ENCODE measurements at places on chromosomes 2 and 18. TPM values are rescaled to one million over a fixed set of nuclear protein-coding genes. Genes with fewer than 3 reads are reported as not detected.
A peak's percentile ranks its signal among the peaks of the same experiment; 100 is the strongest.

POTEC gene
- not detected for total RNA-seq

CHRNG gene
- total RNA-seq, result not detected

ABCG5 gene
- not detected for total RNA-seq

NGEF gene
- total RNA-seq, result 0.09 TPM

IL1RN gene
- not detected for total RNA-seq

HOXD9 gene
- not detected for total RNA-seq

ALK gene
- total RNA-seq, result not detected

UPP2 gene
- not detected for total RNA-seq

REL gene
- 25.1 TPM for total RNA-seq

- no peak overlapping the region for H3K4me3 ChIP-seq
- no peaks in the 10 kb centered on the region for H3K27me3 ChIP-seq
- H3K4me1 ChIP-seq, result no peaks in the 10 kb centered on the region
- H3K36me3 ChIP-seq, result no peaks in the 10 kb centered on the region
These were observed 751.3 kb upstream of the POU3F3 start for GRCh38 chr2:104102615-104103014.

- H3K27me3 ChIP-seq, result peaks cover 8% of the 10 kb centered on the region
- DNase-seq, result no peak
- no peak overlapping the region for H3K4me3 ChIP-seq
- H3K27ac ChIP-seq, result no peak overlapping the region
These were observed 2.4 kb upstream of the ANTXR1 start for GRCh38 chr2:69010437-69011194.

GRCh38 chr2:86750240-86750839 is 30.2 kb downstream of the RMND5A start:
- H3K4me3 ChIP-seq, result no peak overlapping the region
- no peaks in the 10 kb centered on the region for H3K4me1 ChIP-seq
- H3K27ac ChIP-seq, result no peak overlapping the region
- no peaks in the 10 kb centered on the region for H3K27me3 ChIP-seq

DNA sequence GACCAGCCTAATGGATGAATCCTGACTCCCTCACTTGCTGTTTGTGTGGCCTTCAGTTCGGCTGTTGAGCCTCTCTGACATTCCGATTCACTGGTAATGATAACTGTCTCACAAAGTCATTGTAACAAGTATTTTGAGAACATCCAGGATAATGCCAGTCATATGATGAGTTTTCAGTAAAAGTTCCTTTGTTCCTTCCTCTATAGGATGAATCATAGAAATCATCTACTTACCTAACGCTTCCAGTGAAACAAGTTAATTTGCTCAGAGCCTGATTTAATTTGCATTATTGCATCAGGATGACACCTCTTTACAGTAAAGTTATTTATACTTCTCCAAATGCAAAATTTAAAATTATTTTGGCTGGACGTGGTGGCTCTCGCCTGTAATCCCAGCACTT is 32.0 kb downstream of the RAB31 start:
- no peak overlapping the region for H3K4me3 ChIP-seq
- H3K4me1 ChIP-seq, result no peaks in the 10 kb centered on the region
- no peaks in the 10 kb centered on the region for H3K36me3 ChIP-seq
- no peak overlapping the region for H3K27ac ChIP-seq
- no peak for DNase-seq
- peaks cover 35% of the 10 kb centered on the region for H3K27me3 ChIP-seq

- no peak overlapping the region for H3K27ac ChIP-seq
- no peak overlapping the region for H3K4me3 ChIP-seq
- no peaks in the 10 kb centered on the region for H3K4me1 ChIP-seq
- no peaks in the 10 kb centered on the region for H3K36me3 ChIP-seq
These were observed 139.0 kb upstream of the LINC00305 start for GRCh38 chr18:64287926-64288325.

GRCh38 chr2:174570318-174570958 is 27.2 kb downstream of the WIPF1 start:
- no peak for DNase-seq
- no peak overlapping the region for H3K27ac ChIP-seq
- no peaks in the 10 kb centered on the region for H3K4me1 ChIP-seq
- no peaks in the 10 kb centered on the region for H3K27me3 ChIP-seq

GRCh38 chr2:85652056-85652455 is 15.9 kb downstream of the SFTPB start:
- H3K4me3 ChIP-seq, result no peak overlapping the region
- peaks cover 63% of the 10 kb centered on the region for H3K36me3 ChIP-seq
- no peaks in the 10 kb centered on the region for H3K27me3 ChIP-seq
- H3K27ac ChIP-seq, result no peak overlapping the region
- H3K4me1 ChIP-seq, result no peaks in the 10 kb centered on the region

DNA sequence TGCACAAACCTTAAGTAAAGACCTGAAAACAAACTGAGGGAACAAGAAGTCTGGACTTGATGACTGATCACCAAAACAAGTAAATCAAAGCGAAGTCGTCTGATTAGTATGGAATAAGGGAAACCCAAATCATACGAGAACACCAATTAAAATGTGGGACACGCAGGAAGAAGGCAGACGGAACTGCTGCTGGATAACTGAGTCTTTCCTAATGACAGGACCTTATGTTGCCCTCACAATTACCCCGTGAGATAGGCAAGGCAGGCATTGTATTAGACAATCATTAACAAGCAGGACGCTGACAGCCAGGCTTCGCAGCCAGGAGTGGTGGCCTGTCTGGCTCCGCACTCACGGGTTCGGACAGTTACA is 614 bp upstream of the COQ10B start:
- peaks cover 12% of the 10 kb centered on the region for H3K4me1 ChIP-seq
- H3K4me3 ChIP-seq, result peak overlapping the region; percentile 90
- no peak for DNase-seq
- peak overlapping the region; percentile 100 for H3K27ac ChIP-seq
- no peaks in the 10 kb centered on the region for H3K36me3 ChIP-seq

GRCh38 chr2:177124371-177124770 is 88.2 kb upstream of the HNRNPA3 start:
- H3K4me1 ChIP-seq, result no peaks in the 10 kb centered on the region
- H3K27ac ChIP-seq, result no peak overlapping the region
- no peak for DNase-seq
- no peak overlapping the region for H3K4me3 ChIP-seq
- H3K27me3 ChIP-seq, result peaks cover 5% of the 10 kb centered on the region
- no peaks in the 10 kb centered on the region for H3K36me3 ChIP-seq

GRCh38 chr2:120257522-120257921 is 4.9 kb downstream of the RALB start:
- DNase-seq, result no peak
- no peaks in the 10 kb centered on the region for H3K36me3 ChIP-seq
- no peak overlapping the region for H3K4me3 ChIP-seq
- H3K4me1 ChIP-seq, result peaks cover 26% of the 10 kb centered on the region
- H3K27ac ChIP-seq, result no peak overlapping the region
- H3K27me3 ChIP-seq, result no peaks in the 10 kb centered on the region

- no peaks in the 10 kb centered on the region for H3K27me3 ChIP-seq
- H3K27ac ChIP-seq, result no peak overlapping the region
- peaks cover 11% of the 10 kb centered on the region for H3K4me1 ChIP-seq
- no peak for DNase-seq
- H3K4me3 ChIP-seq, result no peak overlapping the region
These were observed 156.1 kb downstream of the FAM210A start for GRCh38 chr18:13570216-13570615.

DNA sequence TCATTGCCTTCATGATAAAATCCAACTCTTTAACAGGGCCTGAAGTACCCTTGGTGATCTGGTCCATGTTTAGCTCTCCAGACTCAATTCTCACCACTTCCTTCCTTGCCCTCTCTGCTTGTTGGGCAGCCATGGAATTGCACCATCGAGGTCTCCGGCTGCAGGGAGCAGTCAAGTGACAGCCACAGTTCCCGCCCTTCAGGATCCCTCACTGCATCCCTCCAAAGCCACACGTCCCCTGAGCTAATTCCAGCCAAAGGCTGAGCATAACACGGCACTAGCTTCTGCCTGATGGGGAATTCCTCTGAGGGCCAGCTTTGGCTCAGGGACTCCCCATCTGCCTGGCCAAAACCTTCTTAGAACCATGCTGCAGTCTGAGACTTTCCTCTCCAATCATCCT is 47.4 kb upstream of the SLC1A4 start:
- no peaks in the 10 kb centered on the region for H3K27me3 ChIP-seq
- H3K27ac ChIP-seq, result no peak overlapping the region
- no peak for DNase-seq
- H3K4me3 ChIP-seq, result no peak overlapping the region
- H3K4me1 ChIP-seq, result peaks cover 12% of the 10 kb centered on the region
- no peaks in the 10 kb centered on the region for H3K36me3 ChIP-seq

- H3K27me3 ChIP-seq, result no peaks in the 10 kb centered on the region
- no peaks in the 10 kb centered on the region for H3K4me1 ChIP-seq
- H3K4me3 ChIP-seq, result no peak overlapping the region
- H3K36me3 ChIP-seq, result peaks cover 37% of the 10 kb centered on the region
- H3K27ac ChIP-seq, result no peak overlapping the region
- no peak for DNase-seq
These were observed 72.9 kb upstream of the RBM44 start for GRCh38 chr2:237725661-237726060.

GRCh38 chr2:95374029-95374428 is 28.5 kb upstream of the FAHD2A start:
- no peak for DNase-seq
- H3K36me3 ChIP-seq, result no peaks in the 10 kb centered on the region
- peaks cover 12% of the 10 kb centered on the region for H3K4me1 ChIP-seq
- no peaks in the 10 kb centered on the region for H3K27me3 ChIP-seq
- no peak overlapping the region for H3K27ac ChIP-seq

DNA sequence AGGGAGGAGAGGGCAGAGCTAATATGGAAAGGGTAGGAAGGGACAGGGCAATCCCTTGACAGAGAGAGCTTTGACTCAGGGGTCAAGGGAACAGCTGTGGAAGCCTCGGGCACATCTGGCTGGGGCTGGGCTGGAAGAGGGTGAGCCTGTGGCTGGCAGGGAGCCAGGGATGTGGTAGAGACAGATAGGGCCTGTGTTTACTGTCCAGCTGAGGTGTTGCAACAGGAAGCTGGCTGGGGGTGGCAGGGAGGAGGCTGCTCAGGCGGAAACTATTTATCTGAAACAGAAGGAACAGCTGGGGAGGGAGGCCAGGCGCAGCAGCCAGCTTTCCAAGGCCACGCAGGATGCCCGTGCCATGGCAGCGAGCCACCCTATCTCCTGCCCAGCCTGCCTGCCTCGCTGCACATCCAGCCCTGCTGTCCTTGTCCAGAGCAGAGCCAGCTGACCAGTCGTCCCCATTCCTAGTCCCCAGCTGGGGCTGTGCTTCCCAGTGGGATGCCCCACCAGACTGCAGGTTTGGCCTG is 264.7 kb downstream of the CYP26B1 start:
- no peak overlapping the region for H3K4me3 ChIP-seq
- DNase-seq, result no peak
- no peaks in the 10 kb centered on the region for H3K36me3 ChIP-seq

- H3K36me3 ChIP-seq, result no peaks in the 10 kb centered on the region
- no peak overlapping the region for H3K4me3 ChIP-seq
- no peak for DNase-seq
- no peak overlapping the region for H3K27ac ChIP-seq
- H3K27me3 ChIP-seq, result no peaks in the 10 kb centered on the region
These were observed 199.0 kb downstream of the LRP1B start for GRCh38 chr2:141931797-141932196.

DNA sequence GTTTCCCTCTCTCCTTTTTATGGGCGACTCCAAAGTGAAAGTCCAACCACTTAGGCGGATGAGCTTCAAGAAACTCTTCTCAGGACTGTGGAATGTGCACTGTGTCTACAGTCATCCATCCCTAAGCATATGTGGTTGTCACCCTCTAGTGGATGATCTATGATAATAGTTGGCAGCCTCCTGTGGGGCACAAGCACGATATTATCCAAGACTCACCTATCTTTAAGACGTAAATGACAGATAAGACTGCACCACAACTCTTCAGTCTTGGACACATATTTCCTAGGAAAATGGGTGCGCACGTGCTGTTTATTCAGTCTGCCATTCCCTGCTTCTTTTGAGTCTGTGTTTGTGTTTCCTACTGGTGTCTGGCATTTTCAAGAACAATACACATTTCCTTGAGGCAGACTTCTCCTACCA is 145.5 kb upstream of the CTAGE1 start:
- H3K4me1 ChIP-seq, result peaks cover 15% of the 10 kb centered on the region
- no peak for DNase-seq
- H3K27me3 ChIP-seq, result peaks cover 17% of the 10 kb centered on the region
- no peak overlapping the region for H3K4me3 ChIP-seq
- no peak overlapping the region for H3K27ac ChIP-seq

DNA sequence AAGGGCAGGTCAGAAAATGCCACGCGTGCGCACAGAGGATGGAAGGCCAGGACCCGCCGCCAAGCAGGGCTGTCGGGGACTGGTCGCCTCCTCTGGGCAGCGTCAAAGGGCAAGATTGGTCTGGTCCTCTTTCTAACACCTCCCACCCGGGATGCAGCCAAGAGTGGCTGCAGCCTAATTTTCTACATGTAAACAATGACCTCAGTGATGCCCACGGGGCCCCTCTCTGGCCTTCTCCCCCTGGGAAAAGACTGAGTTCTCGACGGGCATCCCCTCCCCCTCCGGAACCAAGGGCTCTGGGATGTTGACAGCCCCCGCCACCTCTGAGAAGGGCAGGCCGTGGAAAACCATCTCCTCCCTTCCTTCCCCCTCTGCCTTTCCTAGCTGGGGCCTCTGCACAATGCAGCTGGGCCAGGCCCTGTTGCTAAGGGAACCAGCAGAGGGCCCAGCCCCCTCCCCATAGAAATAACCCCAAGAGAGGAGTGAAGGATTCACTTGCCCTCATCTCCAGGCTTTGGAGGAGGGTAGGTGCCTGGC is 80.0 kb upstream of the ZNF532 start:
- H3K4me3 ChIP-seq, result no peak overlapping the region
- H3K27ac ChIP-seq, result no peak overlapping the region

- no peaks in the 10 kb centered on the region for H3K27me3 ChIP-seq
- H3K36me3 ChIP-seq, result no peaks in the 10 kb centered on the region
- DNase-seq, result no peak
- no peaks in the 10 kb centered on the region for H3K4me1 ChIP-seq
- H3K27ac ChIP-seq, result no peak overlapping the region
These were observed 81.7 kb upstream of the CAPN13 start for GRCh38 chr2:30888852-30889409.

- no peak overlapping the region for H3K27ac ChIP-seq
- H3K27me3 ChIP-seq, result no peaks in the 10 kb centered on the region
- no peak overlapping the region for H3K4me3 ChIP-seq
- H3K4me1 ChIP-seq, result no peaks in the 10 kb centered on the region
These were observed 16.7 kb downstream of the CAPN10 start for GRCh38 chr2:240603081-240603835.

GRCh38 chr2:138948070-138948539 is 167.9 kb upstream of the NXPH2 start:
- no peaks in the 10 kb centered on the region for H3K27me3 ChIP-seq
- no peak for DNase-seq
- H3K4me3 ChIP-seq, result no peak overlapping the region
- H3K4me1 ChIP-seq, result no peaks in the 10 kb centered on the region

DNA sequence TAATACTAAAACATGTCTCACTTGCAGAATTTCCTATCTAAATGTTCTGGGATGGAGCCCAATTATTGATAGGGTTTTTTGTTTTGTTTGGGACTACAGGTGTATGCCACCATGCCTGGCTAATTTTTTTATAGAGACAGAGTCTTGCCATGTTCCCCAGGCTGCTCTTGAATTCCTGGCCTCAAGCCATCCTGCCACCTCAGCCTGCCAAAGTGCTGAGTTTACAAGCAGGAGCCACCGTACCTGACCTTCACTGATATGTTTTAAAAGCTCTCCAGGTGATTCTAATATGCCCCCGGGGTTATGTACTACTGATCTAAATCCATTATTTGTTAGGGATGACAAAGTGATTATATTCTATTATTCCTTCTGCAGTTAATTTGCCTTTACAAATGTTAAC is 2.2 kb downstream of the ELAC1 start:
- H3K27ac ChIP-seq, result no peak overlapping the region
- no peaks in the 10 kb centered on the region for H3K27me3 ChIP-seq
- no peaks in the 10 kb centered on the region for H3K36me3 ChIP-seq
- H3K4me1 ChIP-seq, result peaks cover 9% of the 10 kb centered on the region
